Activated T-cell treated with anti-CD3 and anti-CD28 coated beads for 4 hours (primary cell): ENCODE measurements at places on chromosomes 2 and 18.

- no peak for DNase-seq
Observed at GRCh38 chr18:23504720-23505119, 1.4 kb downstream of the RMC1 start.

GRCh38 chr2:43276962-43277391 is 50.6 kb upstream of the ZFP36L2 start:
- DNase-seq = no peak

GRCh38 chr2:177363332-177363731 is 29.2 kb upstream of the AGPS start:
- no peak for DNase-seq

DNA sequence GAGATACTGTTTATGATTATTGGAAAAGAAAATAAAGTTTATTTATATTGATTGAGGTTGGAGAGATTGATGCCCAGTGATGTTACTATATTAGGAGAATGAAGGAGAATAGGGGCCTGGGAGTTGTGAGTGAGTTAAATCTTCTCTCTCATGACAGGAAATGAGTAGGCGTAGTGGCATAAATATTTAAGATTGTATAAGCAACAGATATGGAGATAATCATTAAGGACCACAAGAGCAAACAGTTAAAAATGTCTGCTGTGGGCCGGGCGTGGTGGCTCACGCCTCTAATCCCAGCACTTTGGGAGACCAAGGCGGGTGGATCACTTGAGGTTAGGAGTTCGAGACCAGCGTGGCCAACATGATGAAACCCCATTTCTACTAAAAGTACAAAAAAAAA is 62.7 kb downstream of the PTRHD1 start:
- no peak for DNase-seq

DNA sequence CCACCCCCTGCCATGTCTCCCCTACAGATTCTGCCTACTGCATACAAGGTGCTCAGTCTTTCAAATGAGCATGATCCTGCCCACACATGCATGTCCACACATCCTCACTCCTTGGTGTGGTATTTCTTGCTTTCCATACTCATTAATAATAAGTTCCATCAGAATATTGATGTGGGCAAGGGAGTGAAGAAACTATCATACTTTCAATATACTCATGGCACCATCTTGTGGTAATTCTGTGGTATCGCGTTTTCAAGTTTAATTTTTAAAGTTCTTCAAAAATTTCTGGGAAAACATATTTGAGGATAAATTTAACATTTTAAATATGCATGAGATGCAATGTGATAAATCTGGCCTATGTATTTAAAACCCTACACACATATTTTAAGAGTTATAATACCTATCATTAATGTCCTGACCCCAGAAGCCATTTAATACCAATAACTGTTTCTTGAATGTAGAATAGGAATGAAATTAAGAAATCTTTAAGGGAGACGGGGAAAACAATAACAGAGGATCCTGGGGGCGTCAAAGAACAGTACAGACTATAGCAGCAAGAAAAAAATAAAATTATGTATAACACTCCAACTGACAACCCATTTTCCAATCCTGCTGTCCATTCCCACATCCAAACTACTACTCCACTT is 110.1 kb downstream of the ZNF385B start:
- no peak for DNase-seq

GRCh38 chr2:55721596-55722215 is 28.1 kb upstream of the PNPT1 start:
- DNase-seq = no peak

- no peak for DNase-seq
Observed at GRCh38 chr18:8908792-8909510, 193.5 kb upstream of the NDUFV2 start.

- no peak for DNase-seq
Observed at GRCh38 chr2:83054751-83055150, 1404.3 kb downstream of the SUCLG1 start.

DNA sequence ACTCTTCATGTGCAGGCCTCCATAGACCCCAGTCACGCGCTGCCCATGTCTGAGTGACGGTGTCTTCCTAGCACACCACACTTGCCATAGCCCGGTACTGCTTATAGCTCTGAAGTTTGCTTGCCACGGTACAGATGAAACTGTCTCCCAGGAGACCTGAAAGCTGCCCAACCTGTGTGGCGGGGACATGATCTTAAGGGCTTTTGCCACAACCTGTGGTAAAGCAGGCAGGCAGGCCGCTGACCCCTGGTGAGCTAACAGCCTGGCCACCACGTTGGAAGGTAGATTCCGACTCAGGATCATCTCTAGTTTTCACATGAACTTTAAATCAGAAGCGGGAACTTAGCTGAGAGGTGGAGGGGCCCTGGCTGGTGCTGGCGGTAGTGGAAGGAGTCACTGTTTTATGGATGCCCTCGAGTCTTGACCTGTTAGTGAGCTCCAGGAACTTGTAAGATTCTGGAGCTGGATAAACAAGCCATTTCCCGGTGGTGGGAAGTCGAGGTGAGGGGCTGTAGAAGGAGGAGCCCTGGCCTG is 153.3 kb downstream of the ZNF236 start:
- no peak for DNase-seq

DNA sequence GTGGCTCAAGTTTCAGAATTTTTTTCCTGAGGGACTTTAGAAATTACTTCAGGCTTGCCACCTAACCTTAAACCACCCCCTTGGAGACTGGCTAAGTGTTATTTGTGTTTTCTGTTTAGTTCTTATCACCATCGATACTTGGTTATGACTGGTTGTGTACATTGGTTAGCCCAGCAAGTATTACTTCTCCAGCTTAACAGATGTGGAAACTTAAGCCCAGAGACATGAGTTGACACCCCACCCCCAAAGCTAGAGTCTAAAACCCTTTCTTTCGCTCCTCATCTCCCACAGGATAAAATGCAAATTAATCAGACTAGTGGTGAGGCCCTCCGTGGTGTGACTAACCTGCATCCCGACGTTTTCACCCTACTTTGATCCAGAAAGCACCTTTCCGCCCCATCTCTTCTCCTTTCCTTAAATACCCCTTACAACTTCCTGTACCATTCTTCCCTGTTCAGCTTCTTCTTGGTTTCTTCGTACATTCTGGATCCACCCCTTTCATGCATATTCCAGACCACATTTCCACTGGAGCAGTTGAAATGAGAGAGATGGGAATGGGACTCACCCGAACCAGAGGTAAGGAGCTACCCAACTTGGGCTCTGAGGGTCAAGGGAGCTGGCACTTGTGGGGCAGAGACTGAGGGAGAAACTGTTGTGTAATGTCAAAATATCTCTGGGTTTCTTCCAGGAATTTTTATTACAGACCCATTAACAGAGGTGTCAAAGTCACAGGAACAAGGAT is 819 bp upstream of the MAP3K2 start:
- DNase-seq = no peak

DNA sequence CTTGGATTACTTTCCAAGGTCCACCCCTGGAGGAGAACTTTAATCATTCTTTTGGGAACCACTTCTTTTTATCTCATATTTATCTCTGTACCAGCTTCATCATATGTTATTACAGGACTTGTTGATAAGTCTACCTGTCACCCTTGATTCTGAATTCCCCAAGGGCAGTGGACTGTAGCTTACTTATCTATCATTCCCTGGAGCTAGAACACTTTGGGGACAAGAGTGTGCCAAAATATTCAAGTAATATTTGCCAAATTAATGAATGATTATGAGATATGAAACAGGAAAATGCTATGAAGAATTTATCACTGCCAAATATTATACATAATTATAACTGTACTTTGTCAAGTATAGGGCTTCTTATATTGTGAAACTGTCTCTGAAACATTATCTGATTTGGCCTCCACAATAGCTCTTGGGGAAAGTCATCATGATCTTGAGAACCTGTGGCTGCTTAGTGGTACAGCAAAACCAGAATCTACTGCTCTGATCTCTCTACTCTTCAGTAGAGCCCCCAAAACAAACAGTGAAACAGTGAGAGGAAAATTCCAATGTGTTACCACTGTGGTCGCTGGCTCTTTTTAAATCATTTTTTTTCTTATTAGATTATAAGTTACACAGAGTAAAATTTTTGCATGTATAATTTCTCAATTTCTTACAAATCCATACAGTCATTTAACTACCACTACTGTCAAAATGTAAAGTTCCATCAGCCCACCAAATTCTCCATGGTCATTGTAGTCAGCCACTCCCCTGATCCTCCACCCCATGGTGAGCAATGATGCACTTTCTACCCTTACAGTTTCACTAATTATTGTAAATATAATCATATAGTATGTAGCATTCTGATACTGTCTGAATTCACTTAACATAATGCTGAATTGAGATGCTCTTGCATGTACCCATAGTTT is 197.5 kb downstream of the PIEZO2 start:
- no peak for DNase-seq

DNA sequence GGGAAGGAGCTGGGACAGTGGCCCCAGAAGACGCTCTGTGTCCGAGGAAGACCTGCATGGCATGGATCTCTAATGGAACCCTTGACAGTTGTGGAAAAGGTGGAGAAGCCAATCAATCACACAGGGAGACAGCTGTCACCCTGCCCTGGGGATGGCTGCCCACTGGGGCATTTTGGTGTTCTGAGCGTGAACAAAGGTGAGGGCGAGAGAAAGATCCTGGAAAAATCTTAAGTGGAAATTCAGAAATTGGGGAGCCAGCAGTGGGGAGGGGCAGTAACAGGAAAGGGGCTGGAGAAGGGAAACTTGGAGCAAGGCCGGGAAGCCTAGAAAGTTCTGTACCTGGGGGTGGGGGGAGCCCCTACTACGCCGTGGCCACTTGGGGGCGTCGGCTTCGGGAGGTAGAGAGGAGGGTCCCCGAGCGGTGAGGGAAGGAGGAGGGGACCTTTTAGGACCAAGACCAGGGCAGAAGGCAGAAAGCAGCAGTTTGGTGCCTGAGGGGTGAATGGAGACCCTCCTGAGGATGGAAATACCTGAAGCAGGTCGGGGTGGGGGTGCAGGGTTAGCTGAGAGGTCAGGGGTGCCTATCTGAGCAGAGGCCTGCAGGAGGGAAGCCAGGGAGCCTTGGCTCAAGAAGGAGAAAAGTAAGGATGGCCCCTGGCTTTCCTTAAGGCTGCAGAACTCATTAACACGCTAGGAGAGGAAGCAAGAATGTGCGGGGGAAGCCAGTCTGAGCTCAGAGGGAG is 30.0 kb downstream of the NGEF start:
- DNase-seq = no peak

DNA sequence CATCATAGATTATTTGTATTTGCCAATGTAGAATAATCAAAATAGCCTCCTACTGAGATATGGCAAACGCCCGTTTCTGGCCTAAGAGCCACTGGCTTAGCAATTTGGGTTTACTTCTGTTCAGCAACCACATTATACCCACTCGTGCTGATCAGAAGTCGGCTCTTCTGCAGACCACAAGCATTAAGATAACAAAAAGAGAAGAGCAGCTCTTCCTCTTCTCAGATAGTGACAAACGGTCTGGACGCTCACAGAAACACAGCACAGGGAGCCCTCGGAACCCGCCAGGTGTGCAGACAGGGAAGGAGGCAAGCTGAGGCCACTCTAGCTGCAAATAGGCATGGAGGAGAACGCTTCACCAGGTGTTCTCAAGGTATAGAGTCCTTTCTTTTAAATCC is 164.0 kb downstream of the HDAC4 start:
- no peak for DNase-seq

DNA sequence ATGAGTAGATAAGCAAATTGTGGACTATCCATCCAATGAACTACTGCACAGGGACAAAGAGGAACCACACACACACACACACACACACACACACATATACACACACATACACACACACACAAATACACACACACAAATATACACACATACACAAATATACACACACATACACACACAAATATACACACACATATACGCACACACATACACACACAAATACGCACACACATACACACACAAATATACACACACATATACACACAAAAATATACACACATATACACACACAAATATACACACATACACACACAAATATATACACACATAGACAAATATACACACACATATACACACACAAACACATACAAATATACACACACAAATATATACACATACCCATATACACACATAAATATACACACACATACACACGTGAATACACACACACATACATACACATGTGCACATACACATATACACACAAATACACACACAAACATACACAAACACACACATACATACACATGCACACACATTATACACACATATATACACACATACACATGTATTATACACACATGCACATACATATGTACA is 19.8 kb upstream of the EFHD1 start:
- no peak for DNase-seq

DNA sequence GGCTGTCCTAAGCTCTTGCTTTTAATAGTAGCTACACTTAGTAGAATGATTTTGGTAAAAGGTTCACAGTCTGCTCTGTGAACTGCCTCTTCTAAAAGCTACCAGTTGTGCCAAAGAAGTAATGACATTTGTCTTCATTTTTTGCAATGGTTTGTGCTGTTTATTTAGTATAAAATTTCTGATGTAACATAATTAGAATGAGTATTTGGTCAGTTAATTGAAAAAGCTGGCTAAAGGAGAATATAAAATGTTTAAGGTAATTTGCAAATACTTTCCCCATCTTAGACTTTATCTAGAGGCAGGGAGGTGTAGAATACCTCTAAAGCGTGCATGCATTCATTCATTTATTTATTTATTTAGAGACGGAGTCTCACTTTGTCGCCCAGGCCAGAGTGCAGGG is 71.3 kb downstream of the PHLPP1 start:
- no peak for DNase-seq

GRCh38 chr2:240519396-240520129 is 38.2 kb downstream of the ANKMY1 start:
- DNase-seq = no peak

- no peak for DNase-seq
Observed at GRCh38 chr2:75870133-75870532, 159.4 kb upstream of the GCFC2 start.

GRCh38 chr18:13216092-13216582 is 2.4 kb upstream of the LDLRAD4 start:
- DNase-seq = peak; percentile 27

DNA sequence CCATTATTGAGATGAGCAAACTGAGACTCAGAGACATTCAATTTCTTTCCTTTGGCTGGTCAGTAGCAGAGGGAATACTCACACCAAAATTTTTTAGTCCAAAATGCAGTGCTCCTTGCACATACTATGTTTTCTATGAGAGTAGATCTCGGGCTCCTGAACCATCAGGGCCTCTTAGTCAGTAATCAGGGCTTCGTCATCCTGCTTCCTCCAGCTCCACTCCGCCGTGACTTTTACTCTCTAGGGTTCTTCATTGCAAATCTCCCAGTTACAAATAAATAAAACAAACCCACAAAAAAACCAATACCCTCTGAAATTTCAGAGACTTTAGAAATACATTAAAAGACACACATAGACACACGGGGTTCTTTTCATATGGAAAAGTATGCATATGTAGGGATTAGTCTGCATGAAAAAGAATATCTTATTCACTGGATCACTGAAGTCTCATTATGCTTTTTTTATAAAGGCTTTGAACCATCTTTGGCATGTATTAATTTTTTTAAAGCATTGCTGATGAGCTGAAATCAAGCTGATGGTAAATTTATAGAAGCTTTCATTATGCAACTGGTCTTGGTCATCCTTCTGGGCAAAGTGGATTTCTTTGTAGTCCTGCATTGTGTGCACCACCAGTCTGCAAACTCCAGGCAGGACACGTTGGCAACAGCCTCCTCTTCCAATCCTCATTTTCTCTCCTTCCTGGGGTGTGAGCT is 235.0 kb downstream of the ICOS start:
- no peak for DNase-seq

GRCh38 chr2:97907369-97908100 is 88.2 kb downstream of the TMEM131 start:
- DNase-seq = no peak

GRCh38 chr2:101380376-101380775 is 6.9 kb downstream of the CREG2 start:
- no peak for DNase-seq
